Bone marrow (tissue), 2 donors: ENCODE measurements at places on chromosomes 2 and 18.

DNA sequence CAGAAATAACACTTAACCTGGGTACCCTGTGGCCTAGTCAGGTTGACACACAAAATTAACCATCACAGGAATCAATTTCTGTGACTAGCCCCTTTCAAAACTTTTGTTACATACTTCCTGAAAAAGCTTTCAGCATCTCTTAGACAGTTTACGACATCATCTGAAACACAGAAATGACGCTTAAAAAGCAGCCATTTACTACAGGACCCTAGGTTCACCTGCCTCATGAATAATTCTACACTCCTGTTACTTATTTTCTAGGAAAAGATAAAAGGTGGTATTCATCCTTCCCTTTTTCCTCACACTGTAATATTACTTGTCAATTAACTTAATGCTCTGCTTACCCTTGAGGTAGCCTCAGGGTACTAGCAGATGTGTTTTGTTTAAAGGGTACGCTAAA, 388.4 kb downstream of the IRS1 start:
- no peak for DNase-seq

GRCh38 chr2:59027320-59027719, 786.2 kb upstream of the FANCL start:
- no peak for DNase-seq

DNA sequence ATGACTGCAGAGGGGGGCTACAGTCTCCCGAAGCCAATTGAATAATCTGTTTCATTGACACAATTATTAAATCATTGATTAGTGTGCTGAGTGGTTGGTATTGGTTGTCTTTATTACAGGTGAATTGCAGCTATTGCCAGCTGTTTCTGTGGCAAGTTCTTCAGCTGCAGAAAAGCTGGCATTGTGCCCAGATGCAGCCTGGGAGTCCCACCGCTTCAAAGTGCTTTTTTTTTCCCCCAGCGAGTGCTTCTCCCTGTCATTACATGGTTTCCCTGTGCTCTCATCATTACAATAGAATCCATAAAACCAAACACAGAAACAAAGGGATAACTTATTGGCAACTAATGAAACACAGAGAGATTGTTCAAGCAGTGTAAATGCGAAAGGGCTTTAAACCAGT, 164.7 kb downstream of the GRB14 start:
- DNase-seq = no peak

DNA sequence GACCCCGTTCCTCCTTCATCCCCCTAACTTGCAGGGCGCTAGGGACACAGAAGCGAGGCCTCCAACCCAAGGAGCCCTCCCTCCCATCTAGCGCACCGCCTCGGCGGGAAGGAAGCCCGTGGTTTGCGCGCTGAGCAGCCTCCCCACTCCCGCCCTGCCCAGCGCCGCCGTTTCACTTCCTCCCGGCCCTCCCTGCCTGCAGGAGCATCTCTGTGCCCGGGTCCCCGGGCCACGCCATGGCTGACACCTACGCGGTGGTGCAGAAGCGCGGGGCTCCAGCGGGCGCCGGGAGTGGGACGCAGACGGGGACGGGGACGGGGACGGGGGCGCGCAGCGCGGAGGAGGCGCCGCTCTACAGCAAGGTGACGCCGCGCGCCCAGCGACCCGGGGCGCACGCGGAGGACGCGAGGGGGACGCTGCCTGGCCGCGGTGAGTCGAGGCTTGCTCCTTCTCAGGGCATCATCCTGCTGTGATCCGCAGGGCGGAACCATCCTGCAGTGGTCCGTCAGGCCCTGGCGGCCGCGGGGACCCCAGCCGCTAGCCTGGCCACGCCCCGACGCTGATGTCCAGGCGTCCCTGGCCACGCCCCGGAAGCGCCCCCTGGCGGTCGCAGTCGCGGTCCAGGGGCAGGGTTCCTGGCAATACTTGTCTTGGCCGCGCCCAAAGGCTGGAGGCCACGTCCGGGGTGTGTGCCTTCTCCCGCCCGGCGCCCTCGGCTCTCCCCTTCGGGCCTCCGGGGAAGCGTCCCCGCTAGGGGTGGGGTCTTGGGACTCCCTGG, 16.4 kb downstream of the PTPN18 start:
- peak; percentile 78 for DNase-seq

- no peak for DNase-seq
These were observed 353.6 kb upstream of the FANCL start for GRCh38 chr2:58594762-58595161.

DNA sequence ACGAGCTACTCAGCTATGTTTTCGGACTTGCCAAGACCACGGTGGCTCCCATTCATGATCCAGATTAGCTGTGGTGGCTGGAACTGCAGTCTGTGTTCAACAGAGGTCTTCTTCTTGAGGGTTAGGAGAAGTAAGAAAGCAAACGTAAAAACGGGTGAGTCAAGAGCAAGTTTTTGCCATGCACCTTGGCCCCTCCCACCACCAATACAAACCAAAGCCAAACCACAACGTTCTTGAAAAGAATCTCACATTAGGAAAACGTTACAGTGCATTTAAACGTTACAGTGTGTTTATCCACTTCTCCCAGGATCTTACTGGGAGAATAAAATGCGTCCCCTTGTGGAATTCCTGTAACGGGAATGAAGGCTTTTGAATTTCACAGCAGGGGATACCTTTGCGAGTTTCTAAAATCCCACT, 725 bp downstream of the FBXO48 start:
- DNase-seq = peak; percentile 13

- peak; percentile 61 for DNase-seq
These were observed 35.1 kb upstream of the MAPRE2 start for GRCh38 chr18:35005963-35006577.

- DNase-seq = no peak
These were observed 265.1 kb upstream of the OSR1 start for GRCh38 chr2:19623488-19623887.

- DNase-seq = no peak
These were observed 89.9 kb downstream of the UBE2E3 start for GRCh38 chr2:181070119-181070835.

DNA sequence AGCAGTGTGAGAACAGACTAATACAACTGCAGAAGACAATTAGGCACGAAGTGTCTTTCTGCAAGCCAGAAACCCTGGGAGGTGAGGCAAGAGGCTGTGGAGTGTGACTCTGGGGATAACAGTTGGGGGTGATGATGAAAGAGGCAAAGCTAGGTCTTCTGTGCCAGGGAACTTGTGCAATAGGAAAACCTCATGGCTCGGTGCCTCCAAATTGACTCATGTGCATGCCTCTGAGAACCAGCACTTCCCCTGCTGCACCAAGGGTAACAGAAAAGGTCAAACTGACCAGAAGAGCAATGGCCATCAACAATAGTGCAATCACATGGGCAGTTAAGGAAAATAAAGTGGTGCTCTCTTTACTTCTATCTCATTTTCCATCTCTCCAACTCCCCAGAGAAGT, 136.4 kb downstream of the SCG2 start:
- DNase-seq = peak; percentile 49

GRCh38 chr2:118865106-118865505, 17.7 kb upstream of the EN1 start:
- peak; percentile 43 for DNase-seq

GRCh38 chr2:240451108-240451611, 15.7 kb downstream of the GPC1 start:
- no peak for DNase-seq

DNA sequence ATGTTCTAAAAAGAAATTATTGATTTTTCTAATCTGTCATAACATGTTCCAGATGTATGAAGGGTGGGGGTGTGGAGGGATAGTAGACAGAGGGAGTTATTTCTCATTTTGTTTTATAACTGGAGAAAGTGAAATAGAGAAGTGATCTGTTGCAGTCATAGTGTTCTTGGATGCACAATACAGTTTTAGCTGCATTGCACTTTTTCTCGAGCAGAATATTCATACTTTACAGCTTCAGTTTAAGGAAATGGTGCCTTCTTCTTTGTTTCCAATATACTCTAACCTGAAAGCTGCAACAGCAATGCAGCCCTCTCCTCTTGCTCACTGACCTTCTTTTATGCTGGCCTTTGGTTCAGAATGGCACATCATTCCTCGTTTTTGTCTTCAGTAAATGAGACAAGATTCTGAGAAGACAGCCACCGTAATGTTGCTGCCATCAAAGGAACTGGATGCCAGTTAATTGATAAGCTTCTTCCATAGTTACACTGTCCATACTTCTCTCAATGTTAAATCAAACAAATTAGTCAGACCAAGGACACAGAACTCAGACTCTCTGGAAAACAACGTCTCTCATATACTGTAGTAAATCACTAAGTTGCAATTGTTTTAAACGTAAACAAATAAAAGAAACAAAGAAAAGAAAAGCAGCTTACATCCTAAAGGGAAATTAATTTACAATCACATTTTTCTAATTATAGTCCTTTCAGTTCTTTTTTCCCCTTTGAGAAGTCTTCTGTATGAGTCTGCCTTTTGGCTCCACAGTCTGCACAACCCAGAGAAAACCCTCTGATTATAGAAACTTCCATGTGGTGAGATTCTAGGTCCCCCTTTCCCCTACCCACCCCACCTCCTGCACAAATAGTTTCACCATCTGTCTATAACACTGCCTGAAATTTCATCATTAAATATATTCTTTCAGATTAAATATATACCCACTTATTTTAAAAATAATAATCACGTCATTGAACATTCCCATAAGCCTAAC, 97.4 kb upstream of the UGP2 start:
- DNase-seq = no peak

DNA sequence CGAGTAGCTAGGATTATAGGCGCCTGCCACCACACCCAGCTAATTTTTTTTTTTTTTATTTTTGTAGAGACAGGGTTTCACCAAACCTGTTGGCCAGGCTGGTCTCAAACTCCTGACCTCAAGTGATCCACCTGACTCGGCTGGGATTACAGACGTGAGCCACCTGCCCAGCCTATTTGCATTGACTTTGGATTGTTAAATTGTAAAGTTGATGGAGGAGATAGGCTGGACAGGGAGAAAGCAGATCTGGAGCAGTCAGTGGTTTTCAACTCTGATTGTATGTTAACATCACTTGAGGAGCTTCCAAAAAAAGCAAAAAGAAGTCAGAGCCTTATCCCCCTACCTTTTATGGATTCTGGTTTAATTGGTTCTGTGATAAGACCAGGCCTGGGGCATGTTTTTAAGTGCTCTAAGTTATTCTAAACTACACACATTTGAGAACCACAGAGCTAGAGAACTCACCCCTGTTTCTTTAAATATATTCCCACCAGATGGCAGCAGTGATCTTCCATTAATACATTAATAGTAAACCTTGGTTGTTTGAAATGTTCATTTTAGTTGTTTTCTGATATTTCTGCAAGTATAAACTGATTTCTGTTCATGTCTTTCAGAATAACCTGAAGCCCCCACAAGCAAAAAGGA, 7.5 kb downstream of the C2orf49 start:
- peak; percentile 61 for DNase-seq

DNA sequence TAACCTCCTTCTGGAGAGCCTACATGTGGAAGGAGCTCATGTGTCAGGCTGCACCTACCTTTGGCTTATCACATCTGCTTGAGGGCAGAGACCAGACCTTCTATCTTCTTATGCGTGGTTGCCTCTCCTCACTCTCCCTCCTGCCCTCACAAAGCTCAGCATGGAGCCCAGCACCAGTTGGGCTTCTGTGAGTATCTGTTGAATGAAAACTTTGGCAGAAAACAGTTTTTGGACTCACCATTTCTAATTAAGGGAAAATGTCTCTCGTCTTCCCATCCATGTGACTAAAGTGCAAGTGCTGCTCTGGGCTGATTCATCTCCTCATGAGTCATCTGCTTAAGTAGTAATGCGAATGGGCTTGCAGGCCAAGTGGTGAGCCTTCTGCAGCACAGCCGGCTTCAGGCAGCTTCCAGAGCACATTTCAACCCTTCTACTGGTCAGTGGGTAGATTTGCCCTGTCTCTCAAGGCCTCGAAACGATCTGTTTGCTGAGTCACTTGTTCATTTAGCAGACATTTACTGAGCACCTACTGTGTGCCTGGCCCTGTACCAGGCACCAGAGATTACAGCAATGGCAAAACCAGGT, 102.6 kb downstream of the VSNL1 start:
- DNase-seq = peak; percentile 7

DNA sequence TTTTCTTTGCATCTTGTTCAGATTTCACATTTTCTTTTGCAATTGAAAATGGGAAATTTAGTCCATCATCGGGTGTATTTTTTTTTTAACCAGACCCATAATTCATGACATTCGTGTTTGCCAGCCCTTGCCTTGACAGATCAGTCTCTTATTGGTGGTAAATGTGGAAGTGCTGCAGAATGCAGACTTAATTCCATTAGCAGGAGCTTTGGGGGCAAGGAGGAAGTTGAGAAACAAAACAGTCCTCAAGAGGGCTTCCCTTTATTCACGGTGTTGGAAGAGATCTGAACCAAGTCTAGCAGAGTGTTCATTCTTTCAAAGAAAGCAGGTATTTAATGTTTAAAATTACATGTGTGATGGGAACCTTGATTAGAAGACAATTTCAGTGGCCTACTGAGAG, 16.6 kb upstream of the RPE start:
- no peak for DNase-seq

DNA sequence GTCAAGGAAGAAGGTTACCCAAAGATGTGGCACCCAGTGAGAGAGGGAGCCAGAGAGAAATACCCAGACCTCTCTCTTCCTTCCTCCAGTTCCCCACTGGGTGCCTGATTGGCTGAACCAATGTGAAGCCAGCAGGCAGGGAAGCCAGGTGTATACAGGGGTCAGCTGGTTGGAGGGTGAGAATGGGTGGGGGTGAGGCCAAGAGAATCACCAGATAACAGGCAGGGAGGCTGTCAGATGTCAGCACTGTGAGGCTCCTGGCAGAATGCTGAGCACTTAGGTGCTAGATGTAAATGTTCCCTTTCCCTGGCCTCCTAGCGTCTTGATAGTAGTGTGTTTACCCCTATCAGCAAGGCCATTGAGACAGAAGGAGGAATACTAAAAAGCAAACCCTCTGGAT, 104.0 kb upstream of the MGAT5 start:
- DNase-seq = no peak

DNA sequence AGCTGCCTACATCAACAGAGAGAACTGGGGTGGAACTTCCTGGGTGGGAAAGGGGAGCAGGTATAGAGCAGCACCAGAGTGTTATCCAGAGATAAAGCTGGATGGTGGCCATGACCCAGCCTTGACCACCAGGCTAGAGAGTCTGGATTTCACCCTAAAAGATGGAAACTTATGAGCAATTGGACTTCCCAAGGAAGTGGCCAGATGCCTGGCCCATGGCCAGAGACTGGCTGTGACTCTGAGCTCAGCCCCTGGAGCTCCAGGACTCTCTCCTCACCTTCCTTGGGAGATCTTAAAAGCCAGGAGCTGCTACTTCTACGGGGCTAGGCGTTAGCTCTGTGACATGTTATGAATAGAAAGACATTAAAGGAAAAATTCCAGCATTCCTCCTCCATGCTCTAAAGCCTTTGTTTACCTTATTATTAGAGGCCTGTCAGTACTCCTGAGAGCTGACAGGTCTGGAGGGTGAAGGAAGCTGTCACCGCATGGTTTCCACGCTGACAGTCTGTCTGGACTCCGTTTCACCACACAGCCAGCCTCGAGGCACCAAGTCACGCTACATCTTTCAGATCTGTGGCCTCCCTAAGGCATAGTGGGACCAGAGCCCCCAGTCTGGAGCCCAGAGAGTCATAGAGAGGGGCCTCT, 260.0 kb upstream of the SIX2 start:
- no peak for DNase-seq

GRCh38 chr2:23803965-23804542, 122.9 kb downstream of the ATAD2B start:
- no peak for DNase-seq

- no peak for DNase-seq
These were observed 4.5 kb upstream of the ASPRV1 start for GRCh38 chr2:69965756-69966445.
